ENCODE measurements at places on chromosomes 5 and 9.

DNA sequence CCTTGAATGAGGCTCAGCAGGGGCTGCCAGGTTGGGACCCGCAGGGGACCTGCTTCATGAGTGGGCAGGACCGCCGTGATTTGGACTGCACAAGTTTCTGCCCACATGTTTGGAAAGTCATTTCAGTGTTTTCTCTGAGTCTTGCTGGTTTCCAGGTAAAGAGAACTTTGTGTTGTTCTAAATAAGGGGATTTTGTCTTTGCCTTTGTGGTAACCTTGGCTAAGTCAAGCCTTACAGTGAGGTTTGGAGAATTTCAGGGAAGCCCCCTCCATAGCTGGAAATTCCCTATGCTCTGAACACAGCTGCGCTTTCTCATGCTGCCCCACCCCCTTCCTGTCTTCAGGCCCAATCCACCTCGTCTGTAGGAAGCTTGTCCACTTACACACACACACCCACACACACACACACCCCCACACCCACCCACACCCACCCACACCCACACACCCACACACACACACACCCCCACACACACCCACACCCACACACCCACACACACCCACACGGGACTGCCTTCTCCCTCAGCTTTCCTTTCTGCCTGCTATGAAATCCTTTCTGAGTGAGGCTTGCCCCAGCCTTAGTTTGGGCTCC is 270.1 kb downstream of the HSPA4 start:
- DNase-seq = no peak

DNA sequence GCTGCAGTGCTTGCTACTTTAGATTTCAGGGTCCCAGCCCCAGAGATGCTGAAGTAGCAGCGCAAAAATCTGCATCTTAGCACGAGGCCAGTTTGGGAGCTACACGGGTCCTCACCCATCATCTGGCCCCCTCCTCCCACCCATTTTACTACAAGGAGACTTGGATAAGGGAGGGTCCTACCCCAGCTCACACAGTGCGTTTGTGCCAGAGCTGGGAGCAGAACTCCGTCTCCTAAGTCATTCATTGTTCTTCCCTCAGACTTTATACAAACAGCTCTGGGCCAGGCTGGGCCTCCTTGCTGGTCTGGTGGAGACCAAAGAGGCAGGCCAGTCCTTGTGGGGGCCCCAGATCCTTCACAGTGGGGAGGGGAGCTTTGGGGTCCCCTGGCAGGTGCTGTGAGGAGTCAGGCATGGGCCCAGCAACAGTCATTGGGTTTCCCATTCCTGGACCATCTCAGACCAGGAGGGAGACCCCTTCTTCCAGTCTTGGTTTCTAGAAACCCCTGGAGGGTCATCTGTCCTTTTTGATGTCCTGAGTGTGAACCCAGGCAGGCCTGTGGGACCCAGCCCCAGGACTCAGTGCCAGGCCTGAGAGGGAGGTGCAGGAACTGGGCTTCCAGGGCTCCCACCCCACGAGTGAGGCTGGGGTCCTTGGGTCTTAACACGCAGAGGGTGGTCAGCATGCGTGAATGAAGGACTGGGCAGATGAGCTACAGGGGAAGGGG is 2.3 kb upstream of the IL17B start:
- DNase-seq = no peak

GRCh38 chr9:90844326-90844725 is 42.7 kb downstream of the SYK start:
- DNase-seq = no peak

DNA sequence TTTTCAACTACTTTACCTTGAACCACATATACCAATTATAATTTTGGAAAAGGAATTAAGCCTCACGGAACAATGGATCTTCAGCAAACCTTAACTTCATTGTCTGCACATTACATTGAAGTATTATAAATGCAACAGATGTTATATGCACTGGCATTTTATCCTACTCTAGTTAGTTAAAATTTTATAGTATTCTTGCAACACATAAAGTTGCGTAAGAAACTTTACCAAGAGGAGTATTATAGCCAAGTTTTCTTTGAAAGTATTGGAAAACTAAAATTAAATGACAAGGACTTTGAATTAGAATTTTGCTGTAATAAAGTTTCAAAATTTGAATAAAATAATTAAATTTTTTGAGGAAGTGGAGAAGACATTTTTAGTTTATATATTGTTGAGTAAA is 63.4 kb upstream of the SREK1 start:
- DNase-seq = no peak

DNA sequence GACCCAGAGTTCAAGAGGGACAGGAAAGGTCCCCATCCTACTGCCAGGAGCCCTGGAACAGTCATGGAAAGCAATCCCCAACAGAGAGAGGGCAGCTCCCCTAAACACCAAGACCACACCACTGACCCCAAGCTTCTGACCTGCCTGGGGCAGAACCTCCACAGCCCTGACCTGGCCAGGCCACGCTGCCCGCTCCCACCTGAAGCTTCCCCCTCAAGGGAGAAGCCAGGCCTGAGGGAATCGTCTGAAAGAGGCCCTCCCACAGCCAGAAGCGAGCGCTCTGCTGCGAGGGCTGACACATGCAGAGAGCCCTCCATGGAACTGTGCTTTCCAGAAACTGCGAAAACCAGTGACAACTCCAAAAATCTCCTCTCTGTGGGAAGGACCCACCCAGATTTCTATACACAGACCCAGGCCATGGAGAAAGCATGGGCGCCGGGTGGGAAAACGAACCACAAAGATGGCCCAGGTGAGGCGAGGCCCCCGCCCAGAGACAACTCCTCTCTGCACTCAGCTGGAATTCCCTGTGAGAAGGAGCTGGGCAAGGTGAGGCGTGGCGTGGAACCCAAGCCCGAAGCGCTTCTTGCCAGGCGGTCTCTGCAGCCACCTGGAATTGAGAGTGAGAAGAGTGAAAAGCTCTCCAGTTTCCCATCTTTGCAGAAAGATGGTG is 31.6 kb downstream of the CD180 start:
- DNase-seq = no peak

DNA sequence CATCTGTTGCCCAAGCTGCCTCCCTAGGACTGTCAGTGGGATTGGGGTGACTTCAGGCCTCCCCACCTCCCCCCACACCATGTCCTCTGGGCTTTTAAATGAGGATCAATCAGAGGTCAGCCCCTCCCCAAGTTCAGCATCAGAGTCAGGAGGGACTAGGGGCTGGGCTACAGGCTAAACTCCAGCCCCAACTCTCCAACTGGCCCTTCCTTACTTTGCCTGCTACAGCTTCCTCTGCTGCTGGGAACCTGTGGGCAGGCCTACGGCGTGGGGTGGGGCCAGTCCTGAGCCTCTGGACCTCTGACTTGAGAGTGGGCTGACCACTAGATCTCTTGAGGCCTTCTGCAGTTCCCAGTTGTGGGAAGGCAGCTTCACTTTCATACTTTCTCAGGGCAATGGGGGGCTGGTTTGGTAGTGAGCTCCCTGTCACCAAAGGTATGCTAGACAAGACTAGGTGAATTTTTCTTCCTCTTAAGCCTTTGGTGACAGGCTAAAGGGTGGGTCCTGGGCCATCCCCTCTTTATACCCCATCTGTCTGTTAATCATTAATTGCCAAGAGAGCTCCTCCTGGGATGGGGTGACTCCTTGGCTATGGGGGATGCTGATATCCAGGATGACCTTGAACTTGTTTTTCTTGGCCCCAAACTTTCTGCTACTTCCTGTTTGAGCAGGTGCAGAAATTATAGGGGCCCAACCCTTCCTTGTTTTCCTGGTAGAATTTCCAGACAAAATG is 10.8 kb upstream of the DAB2IP start:
- DNase-seq = no peak

- no peak for DNase-seq
Observed at GRCh38 chr5:142845954-142846398, 75.8 kb downstream of the ARHGAP26 start.

DNA sequence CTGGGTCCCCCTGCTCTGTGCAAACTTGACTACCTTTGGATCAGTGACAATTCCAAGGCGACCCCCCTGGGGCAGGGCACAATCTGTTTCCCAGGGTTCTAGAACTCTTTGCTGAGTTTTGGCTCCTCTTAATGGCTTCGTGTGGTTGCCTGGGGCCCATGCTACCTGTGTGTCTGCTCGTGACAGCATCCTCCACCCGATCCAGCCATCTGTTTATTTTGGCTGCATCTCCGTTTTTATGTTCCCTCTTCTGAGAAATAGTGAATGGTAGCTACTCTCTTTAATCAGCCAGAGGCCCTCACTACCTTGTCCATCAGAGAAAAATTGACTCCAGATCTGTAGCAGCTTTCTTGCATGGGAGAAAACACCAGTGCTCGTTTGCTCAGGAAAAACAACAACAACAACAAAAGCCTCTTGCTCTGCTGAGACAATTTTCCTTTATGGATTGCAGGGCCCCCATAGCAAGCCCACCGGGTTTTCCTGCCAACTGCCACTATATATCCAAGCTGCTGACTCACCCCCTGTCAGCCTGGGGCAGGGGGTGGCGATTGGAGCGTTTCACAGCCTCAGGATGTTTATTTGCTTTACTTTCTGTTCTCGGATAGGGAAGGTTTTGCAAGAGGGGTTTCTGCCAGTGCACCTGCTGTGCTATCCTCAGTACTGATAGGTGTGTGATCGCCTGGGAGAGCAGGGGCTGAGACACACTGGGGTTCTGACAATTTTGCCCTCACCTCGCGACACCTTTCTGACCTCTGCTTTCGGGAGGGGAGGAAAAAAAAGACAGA is 607.8 kb downstream of the BNC2 start:
- DNase-seq = peak; percentile 32

- peak; percentile 85 for DNase-seq
Observed at GRCh38 chr5:98755406-98755805, 18.1 kb upstream of the RGMB start.

- DNase-seq = peak; percentile 99
Observed at GRCh38 chr5:78547731-78548615, 100.6 kb downstream of the LHFPL2 start.

- no peak for DNase-seq
Observed at GRCh38 chr5:133523013-133523658, 89.2 kb downstream of the FSTL4 start.

GRCh38 chr9:130745210-130745800 is 51.7 kb downstream of the EXOSC2 start:
- DNase-seq = peak; percentile 55

DNA sequence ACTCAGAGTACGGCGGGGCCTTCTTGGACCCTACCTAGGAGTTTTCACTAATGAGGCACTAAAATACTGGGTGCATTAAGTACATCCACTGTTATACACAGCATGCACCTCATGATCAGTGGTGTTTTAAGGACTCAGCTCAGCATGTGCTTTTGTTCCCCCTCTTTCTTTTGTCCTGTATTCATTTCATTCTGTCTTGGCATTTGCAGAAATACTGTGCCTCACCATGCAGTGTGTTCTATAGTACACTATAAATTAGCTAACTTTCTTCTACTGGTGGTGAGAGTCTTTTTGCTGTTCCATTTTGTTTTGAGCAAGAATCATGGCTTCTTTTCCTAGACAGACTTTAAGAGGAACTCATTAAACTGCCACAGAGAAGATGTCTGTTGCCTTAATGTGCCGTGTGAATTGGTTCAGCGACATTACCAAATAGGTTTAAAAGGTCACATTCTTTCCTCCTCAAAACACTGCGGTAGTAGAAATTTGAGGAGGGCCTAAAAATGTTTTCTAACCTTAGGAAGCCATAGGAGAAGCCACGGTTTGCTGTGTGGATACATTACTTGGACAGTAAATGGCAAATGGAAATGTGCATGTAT is 276.6 kb downstream of the MAST4 start:
- DNase-seq = no peak

- peak; percentile 15 for DNase-seq
Observed at GRCh38 chr9:83339435-83339834, 198.8 kb downstream of the FRMD3 start.

- no peak for DNase-seq
Observed at GRCh38 chr5:135036405-135036804, 2.4 kb upstream of the PITX1 start.

DNA sequence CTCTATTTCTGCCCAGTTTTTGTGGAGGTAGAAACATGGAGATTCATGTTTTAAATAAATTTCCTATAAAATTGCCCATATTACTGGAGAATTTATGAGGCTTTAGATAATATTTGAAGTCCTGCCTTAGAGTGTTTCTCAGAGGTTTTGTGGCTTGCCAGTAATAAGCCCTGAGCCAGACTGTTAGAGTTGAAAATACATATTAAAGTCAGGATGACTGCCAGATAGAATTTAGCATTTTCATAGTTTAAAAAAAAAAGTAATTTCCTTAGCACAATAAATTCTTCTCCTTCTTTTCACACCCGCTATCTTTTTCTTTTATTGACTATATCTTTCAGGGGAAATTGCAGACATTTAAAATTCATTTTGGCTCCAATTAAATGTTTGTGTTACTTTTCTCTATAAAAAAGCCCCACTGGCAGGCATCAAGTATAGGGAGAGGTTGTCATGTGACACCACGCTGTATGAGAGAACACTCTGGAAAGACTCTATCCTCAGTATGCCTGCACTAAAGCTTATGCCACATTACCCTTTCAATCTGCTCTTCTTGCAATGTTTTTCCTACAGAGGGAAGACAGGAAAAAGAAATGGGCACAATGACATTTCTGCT is 135.2 kb downstream of the MPDZ start:
- no peak for DNase-seq

DNA sequence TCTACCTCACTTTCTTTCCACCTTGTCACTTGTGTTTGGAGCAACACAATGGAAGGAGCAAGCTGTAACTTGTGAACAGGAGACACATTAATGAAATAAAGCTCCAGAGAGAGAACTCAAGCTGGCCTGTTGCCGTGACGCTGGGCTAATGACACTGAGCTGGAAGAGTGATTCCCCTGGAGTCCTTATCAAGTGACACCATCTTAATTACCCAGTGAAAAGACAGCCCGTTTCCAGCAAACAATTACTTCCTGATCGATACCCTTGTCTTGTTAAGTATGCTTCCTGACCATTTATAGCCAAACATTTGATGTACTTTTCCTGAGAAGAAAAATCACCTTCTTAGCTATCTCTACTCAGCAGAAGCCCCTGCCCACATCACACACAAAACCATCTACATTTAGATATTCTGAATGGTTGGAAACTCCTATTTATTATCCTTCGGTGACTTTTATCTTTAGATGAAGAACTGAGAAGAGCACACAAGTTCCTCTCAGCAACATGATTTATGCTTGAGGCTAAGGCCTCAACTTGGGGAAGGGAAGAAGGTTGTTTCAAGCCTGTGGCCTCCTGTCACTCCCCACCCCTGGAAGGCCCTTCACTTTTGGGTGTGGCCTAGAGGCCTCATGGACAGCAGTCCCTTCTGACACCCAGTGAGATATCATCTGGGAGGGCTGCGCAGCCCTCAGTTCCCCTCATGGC is 34.1 kb downstream of the CRHBP start:
- no peak for DNase-seq

DNA sequence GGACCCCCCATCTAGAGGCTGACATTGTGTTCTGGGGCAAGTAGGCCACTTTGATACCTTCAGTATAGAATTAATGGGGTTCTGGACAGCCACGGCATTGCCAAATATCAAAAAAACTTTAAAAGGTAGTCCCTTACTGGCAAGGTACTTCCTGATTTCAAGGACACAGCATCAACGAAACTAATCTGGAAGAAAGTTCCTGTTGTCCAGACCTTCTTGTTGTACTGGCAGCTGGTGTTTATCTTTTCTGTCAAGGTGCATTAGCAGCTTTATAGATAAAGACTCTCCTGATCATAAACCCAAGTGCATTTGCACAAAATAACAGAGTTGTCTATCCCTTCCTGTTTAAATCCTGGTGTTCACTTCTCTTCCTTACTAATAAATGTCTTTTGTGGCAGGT is 23.7 kb upstream of the GOLGA1 start:
- no peak for DNase-seq

- DNase-seq = no peak
Observed at GRCh38 chr5:97094579-97095317, 47.7 kb downstream of the LIX1 start.
